ENCODE measurements at places on chromosomes 11 and 22.

DNA sequence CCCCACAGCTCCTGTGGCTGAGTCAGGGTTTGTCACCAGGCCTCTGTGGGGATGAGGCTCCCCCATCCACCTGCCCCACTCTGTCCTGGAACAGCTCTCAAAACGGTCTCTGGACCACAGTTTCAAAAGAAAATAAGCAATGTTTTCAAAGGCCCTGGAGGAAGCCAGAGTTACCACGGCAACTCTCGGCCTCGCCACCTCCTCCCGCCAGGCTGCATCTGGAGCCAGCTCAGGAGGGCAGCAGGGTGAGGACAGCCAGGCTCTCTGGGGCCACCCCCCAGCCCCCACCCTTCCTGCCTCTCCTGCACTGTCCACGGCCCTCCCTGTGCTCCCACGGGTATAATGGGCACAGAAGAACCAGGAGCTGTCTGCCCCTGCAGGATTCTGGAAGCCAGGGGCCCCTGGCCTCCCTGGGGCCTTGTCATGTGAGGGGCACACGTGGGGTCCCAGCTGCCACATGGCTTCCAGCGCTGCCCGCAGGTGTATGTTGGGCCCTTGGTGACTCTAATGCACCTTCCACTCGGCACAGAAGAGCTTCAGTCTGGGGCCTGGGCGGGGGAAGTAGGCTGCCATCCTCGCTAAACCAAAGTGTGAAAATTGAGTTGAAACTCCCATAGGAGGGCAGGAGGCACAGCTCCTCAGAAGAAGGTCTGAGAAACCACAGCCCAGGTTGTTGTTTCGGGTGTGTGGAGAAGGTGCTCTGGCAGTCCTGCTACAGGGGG is 10.3 kb downstream of the CD81 start:
- DNase-seq = peak; percentile 48

- DNase-seq = no peak
Observed at GRCh38 chr22:30731658-30732057, 37.0 kb downstream of the OSBP2 start.

DNA sequence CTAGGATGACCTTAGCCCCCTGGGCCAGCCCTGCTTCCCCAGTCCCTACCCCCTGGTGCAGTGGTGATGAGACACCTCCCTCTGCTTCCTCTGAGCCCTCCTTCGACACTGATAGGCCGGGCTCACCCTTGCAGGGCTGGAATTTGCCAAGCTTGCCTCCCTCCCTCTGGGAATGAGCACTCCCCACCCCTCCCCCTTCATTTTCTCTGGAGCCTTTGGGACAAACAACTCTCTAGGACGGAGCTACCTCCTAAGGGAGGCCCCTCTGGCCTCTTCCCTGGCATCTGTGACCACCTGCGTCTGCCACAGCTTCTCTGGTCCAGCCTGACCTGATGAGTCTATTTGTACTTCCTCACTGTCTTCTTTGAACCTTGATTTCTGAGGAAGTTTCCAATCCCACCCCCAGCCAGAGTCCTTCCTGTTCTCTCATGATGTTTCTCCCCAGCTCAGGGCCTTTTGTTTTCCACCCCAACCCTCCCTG is 53.3 kb upstream of the ADA2 start:
- no peak for DNase-seq

DNA sequence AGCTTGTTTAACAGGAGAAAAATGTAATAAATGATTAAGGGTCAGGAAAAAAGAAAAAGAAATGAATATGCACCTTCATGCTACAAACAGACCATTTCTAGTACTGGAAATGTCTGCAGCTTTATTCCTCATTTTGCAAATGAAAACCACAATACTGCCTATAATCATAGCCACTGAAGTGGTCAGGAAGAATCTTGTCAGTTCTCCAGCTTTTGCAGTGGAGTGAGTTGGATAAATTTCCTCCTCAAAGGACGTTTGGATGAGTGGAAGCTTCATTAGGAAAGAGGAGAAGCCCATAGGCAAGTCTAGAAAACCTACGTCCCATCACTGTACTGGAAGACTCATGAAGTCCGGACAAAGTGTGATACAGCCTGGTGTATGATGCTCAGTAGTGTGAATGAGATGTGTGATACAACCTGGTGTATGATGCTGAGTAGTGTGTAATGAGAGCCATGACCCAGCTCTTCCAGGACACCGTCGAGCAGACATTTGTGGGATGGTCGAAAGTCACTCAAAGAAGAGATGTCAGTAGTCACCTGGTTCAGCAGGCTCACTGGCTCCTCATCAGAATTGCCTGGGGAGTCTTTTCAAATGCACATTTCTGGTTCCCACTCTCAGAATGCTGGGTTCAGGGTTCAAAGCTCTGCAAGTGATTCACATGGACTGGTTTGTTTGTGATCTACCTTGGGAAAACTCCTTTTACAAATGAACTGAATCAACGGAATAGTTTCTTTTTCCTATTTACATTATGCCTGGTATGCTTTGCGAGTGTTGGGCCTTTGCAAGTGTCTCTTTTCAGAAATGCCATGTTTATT is 101.3 kb downstream of the PDHX start:
- DNase-seq = no peak

DNA sequence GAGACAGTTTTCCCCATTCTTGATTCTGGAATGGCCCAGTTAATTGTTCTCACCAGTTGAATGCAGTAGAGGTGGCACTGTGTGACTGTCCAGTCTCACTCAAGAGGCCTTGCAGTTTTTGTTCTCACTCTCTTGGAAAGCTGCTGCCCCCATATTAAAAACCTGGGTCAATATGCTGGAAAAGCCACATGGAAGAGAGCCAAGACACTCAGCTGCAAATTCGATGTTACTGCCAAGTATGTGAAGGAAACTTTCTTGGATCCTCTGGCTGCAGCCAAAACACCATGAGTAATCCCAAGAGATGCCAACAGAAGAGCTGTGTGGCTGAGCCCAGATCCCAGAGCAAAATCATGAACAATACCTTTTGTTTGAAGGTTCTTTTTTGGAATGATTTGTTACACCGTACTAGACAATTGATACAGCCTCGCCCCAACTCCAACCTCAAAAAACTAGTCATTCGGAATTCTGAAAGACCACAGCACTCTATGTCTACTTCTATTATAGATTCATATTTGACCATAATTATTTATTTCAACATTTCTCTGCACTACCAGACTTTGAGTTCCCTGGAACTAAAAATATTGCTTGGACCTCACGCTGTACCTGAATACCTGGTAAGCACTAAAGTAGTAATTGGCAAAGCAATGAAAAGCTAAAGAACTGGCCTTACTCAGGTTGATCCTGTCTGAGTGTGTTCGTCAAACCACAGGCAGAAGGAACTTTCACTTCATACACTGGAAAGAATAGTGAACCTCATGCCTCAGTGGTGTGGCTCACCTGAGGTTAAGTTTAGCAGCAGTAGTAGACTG is 378.8 kb downstream of the ETS1 start:
- no peak for DNase-seq
